Stimulated activated CD8-positive, alpha-beta memory T cell treated with anti-CD3 and anti-CD28 coated beads, Interleukin-2, amount 100 ng/mL, for 1 hour (primary cell): ENCODE measurements at places on chromosomes 11 and 22.

GRCh38 chr11:106059617-106060016, 17.5 kb downstream of the KBTBD3 start:
- DNase-seq = no peak

DNA sequence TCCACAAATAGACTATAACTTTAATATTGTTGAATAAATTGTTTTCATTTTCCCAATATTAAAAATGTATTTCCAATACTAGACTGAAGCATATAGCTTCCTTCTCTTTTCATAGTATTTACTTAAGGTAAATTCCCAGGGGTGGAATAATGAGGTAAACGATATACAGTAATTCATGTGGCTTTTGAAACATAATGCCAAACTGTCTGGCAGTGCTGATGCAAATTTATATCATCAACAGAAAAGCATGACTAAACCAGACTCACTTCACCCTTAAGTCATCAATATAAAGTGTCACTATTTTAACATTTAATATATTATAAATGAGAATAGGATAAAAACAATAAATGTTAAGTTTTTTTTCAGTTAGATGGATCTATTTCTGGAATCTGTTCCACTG, 13.6 kb downstream of the C2CD3 start:
- no peak for DNase-seq

DNA sequence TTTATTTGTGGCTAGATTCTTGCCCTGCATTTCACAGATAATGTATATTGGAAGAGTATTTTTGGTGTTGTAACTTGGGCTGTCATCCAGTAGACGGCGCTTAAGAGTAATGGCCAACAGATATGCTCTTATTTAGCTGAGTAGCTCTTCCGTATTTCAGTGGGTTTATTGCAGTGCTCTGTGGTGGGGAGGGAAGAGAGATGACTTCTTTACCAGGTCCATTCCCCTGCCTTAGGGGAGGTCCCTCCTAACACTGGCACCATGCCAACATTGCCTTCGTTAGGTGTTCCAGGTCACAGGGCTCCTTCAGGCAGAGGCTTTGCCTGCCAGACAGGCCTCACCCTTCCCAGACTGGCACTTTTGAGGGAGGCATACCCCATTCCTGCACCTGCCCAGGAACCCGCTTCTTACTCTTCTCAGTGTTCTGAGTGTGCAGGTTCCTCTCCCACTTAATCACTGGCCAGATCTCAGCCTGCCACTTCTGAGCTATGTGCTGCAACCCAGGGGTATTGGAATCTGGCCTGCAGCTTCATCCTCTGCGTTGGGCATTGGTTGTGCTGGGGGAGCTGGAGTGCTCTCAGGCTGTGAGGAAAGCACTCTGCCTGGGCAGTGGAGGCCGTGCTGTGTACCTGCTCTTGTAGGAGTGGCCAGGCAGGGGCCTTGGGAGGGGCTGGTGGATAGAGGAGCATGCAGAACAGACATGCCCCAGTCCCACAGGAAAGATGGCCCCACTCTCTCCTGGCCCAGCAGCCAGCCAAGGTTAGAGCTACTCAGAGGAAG, 29.4 kb upstream of the SLN start:
- DNase-seq = no peak

DNA sequence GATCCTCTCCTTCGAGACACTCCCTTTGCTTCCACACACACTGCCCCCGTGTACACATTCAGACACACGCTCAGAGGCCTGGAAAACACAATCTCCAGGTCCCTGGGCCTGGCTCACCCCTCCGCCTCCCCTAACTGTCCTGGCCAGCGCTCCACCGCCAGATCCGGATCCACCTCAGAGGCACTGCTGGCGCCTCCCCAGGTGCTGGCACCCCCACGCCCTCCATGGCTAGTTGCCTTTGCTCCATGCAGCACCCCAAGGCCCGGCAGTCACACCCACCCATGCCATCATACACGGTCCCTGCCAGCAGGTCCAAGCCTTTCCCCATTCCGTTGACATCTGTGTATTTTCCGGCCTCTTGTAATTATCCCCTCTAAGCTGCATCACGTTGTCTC, 11.1 kb downstream of the SPTBN2 start:
- no peak for DNase-seq

- DNase-seq = peak; percentile 85
Measured at GRCh38 chr22:29883045-29883774, at the start of gene MTMR3. Gene MTMR3 (plus strand): TSS chr22:29883174. CDS start chr22:29971060, 87,886 bp downstream.

DNA sequence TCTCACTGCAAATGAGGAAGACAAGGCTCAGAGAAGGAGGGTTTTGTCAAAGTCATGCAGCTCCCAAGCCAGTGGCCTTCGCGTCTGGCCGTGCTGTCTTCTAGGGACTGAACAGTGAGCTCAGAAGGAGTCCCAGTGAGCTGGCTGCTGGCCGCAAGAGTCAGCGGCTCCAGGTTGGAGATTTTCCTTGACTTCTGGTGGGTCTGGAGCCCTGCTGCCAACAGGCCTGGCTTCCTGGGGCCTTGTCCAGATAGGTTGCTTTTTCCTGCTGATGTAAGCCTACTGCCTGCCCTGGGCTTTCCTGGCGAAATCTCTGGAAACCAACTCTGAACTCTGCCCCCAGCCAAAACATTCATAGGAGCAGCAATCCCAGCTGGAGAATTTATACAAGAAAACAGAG, 272.7 kb upstream of the CADM1 start:
- DNase-seq = no peak

- no peak for DNase-seq
Measured at GRCh38 chr11:62400760-62401159, 18.1 kb upstream of the SCGB1A1 start.

DNA sequence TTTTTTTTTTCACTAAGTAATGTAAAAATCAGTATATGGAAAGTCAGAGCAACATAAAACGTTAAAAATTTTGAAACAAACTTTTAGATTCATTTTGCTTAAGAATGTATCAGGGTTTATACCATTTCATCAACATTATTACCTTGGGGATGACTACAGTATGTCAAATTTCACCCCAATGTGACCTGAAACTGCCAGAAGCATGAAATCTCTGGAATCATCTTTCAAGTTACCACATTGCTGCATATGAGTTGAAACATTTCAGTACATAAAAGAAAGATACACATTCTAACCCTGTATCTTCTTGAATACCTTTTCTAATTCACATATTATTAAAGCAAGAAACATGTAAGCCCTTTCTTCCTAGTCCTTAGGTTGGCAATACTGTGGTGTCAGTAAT, 32.8 kb downstream of the MAML2 start:
- no peak for DNase-seq

DNA sequence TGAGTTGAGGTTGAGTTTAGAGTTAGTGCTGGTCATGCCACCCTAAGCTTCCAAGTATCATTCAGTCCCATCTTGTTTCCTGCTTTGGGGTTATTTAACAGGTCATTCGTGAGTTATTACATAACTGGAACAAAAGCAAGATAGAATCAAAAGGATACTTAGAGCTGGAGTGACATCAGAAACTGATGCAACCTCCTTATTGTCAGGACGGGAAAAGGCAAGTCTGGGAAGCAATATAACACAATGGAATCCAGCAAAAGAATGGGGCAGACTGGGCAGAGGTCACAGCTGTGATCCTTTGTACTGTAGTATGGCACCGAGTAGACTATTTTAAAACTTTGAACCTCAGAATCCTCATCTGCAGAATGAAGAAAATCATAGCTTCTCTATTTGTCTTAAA, 4.4 kb upstream of the PRSS23 start:
- DNase-seq = no peak

GRCh38 chr22:49788504-49788903, 39.2 kb downstream of the BRD1 start:
- no peak for DNase-seq
